T47D (cell line): ENCODE measurements at places on chromosomes 2 and 18.

GRCh38 chr2:70011335-70011734, 49.9 kb upstream of the ASPRV1 start:
- no peak for DNase-seq

- peak; percentile 73 for DNase-seq
These were observed 80.7 kb upstream of the MEX3C start for GRCh38 chr18:51278045-51278649.

DNA sequence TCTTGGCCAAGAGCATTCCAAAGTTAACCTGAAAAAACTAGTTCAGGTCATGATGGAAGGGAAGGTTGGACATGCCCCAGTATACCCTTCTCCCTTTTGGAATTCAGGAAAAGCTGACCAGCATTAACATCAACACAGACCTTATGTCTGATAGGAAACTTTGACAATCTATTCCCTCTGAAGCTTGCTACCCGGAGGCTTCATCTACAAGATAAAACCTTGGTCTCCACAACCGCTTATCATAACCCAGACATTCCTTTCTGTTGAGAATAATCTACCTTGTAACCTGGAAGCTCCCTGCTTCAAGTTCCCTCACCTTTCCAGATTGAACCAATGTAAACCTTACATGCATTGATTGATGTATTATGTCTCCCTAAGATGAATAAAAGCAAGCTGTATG, 24.7 kb upstream of the IL37 start:
- no peak for DNase-seq

DNA sequence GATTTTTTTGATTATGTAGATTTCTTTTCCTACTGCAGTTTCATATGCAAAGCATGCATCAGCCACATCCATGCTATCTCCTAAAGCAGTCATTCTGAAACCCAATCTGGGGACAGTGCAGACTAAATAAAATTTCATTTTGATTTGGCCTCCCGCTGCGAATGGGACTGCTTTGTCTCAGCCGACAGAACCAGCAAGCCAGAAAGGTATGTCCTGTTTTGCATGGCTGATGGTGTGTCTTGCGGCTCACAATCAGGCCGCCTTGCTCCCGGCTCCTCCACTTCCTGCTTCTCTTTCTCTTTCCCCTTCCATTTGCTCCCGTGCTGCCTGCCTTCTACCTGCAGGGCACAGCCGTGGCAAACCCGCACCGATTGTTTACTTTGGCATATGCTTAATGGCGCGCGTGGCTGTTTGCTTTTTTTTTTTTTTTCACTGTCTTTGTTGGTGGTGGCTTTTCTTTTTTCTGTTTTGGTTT, 419.6 kb upstream of the POU3F3 start:
- DNase-seq, result peak; percentile 65

DNA sequence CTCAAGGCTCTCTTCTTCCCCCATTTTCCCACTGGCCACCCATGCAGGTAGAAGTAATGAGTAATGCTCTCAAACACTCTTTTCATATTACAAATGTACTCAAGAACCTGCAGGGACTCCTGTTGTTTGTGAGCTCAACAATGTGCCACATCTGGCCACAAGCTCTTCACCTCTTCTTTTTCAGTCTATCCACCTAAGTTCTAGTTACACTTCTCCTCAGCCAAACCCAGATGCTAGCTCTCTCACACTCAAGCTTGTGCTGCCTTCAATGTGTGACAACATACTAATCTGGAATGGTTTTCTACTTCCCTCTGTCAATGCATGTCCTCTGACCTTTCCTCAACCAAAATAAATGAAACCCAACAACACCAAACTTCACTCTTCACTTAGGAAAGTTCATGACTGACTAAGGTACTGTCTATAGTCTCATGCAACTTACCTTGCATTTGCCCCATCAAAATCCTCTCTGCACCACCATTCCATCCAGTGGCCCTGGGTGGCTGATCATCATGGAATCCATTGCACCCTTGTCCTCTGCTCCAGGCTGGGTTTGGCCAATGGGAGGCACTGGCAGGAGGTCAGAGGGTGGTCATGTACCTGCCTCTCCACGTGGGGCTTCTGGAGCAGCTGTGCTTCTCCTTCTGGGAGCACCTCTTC, 5.3 kb upstream of the IL18R1 start:
- DNase-seq, result no peak

DNA sequence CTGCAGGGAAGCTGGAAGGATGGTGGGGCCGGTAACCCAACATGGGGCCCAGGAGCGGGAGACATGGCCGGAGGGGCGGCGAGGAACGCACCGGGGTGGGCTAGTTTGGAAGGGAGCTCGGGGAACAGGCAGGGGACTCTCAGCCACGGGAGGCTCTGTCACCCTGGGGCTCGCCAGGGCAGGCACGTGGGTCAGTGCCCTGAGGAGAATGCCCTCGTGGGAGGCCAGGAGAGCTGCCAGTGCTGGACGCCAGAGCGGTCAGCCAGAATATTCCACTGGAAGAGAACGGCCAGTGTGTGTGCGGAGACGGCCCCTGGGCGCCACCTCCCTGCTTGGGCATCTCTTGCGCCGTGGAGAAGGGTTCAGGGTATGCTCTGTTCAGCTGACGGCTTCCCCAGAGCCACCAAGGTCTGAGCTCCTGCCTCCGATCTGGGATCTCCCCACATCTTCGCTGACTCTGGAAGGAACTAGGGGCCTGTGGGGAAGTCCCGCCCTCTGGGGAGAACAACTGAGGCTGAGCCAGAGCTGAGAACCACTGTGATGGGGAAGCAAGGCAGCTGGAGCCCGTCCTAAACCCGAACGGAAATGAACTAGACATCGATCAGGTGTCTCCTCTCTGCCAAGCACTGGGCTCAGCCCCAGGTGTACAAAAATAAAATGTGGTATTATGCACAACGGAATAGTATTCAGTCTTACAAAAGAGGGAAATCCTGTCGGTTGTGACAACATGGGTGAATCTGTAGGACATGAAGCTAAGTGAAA, 49.3 kb downstream of the TNP1 start:
- no peak for DNase-seq

GRCh38 chr2:109344270-109344805, 215.3 kb downstream of the SH3RF3 start:
- DNase-seq, result no peak

GRCh38 chr2:200077210-200077650, 121.8 kb downstream of the MAIP1 start:
- DNase-seq, result peak; percentile 9

DNA sequence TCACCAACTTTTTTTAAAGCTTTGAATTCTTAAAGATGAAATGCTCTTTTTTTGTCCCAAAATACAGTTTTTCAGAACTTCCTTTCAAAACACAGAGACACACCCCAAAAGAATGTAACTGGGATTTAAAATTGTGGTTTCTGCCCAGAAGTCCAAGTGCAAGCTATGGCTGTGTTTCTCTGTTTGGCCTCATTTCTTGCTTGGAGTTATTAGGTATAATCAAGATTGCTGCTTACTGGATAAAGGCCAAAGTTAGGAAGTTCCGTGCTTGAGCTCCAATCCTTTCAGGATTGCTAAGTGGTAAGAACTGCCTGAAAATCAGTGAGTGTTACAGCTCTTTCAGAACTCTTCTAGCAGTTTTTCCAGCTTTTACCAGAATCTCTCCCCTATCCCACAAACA, 16.9 kb downstream of the ZBTB7C start:
- DNase-seq, result no peak

DNA sequence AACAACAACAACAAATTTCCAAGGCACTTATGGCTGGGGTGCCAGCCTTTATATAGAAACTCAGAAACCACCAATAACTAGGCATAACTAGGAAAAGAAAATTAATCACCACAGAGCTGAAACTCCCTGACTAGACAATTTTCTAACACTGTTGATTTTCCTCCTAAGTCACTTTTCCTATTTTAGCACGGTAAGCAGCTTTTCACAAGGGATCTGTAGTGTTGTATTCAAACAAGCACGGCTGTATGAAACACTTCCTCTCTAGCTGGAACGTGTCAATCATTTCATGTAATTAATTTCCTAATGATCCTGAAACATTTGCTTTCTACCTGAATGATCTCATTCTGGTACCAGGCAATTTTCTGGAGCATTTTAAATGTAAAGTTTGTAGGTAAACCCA, 645.0 kb downstream of the IRS1 start:
- DNase-seq, result no peak

GRCh38 chr18:76699923-76700322, 122.4 kb upstream of the ZNF236 start:
- no peak for DNase-seq

DNA sequence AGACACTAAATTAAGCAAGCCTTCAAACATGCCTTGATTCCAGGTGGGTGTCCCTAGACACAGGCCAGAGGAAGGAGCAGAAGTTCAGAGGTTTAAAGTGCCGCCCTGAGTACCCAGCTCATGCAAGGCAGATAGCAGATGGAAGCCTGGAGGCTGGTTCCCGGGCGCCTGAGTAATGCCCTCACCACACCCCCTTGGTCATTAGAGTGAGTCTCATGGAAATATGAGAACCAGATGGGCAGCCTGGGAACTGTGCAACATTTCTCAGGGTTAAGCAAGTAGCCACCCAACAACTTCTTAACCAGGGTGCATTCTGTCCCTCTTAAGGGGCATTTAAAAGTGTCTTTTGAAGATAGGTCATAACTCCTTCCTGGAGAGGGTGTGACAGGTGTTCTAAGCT, 44.1 kb downstream of the TGFA start:
- peak; percentile 23 for DNase-seq

- no peak for DNase-seq
These were observed 76.0 kb downstream of the RNF144A start for GRCh38 chr2:6993229-6993640.

DNA sequence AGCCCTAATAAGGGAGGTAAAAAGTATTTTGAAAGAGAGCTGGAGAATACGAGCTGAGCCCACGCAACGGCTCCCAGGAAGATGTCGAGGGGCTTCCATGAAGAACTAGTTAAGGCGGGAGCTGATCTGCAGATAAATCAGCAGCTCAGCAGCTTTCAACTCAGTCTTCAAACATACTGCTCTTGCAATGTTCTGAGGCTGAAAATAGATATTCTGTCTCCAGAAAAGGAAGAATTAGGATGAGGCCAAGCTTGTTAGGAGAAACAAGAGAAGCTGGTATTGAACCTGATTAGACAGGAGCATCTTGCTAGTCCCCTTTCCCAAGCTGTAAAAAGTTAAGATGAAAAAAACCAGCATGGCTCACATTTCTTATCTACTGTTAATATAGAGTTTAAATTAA, 91.1 kb downstream of the AFF3 start:
- no peak for DNase-seq

DNA sequence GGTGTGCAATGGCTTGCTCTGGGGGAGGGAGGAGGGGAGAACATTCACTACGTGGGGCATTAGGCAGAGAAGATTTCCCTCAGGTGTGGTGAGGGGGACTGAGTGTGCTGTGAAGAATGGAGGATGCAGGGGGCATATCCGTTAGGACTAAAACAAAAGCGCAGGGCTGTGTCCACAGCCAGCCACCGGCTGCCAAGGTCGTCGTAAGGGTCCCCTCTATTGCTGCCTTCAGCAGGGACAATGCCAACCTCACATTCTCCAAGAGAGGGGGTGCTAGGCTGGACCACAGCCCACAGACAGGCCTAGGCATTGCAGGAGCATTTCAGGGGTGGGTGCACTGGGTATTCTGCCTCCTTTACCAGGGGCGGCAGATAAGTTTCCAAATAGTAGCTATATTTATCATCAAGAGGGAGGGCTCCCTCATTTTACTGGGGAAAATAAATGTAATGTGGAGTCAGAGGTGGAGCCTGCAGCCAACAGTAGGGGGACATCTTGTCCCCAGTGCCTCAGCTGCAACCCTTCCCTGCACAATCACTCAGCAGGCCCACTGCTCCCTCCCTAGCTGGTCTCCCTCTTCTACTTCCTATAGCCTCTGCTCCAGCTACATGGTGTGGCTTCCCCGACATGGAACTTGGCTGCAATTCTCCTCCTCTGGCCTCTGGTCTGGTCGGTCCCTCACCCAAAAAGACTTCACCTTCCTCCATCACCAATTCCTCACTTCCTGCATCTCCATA, 74.9 kb upstream of the OTOF start:
- DNase-seq, result no peak

GRCh38 chr2:132566379-132566778, 103.6 kb downstream of the LYPD1 start:
- DNase-seq, result no peak

GRCh38 chr2:104233591-104233990, 620.3 kb upstream of the POU3F3 start:
- no peak for DNase-seq

- no peak for DNase-seq
These were observed 222.9 kb downstream of the STK39 start for GRCh38 chr2:168024459-168024858.
